ENCODE measurements at places on chromosomes 4 and X.

DNA sequence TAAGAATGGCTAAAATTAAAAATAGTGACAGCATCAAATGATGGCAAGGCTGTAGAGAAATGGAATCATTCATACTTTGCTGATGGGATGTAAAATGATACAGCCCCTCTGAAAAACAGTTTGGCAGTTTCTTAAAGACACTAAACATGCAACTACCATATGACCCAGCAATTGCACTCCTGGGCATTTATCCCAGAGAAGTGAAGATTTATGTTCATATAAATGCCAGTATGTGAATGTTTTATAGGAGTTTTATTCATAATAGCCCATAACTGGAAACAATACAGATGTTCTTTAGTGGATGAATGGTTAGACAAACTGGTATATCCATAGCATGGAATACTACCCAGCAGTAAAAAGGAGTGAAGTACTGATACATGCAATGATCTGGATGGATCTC is 43.3 kb downstream of the REPS2 start:
- DNase-seq, result no peak

GRCh38 chr4:186079694-186080093 is 10.7 kb downstream of the TLR3 start:
- DNase-seq, result no peak

DNA sequence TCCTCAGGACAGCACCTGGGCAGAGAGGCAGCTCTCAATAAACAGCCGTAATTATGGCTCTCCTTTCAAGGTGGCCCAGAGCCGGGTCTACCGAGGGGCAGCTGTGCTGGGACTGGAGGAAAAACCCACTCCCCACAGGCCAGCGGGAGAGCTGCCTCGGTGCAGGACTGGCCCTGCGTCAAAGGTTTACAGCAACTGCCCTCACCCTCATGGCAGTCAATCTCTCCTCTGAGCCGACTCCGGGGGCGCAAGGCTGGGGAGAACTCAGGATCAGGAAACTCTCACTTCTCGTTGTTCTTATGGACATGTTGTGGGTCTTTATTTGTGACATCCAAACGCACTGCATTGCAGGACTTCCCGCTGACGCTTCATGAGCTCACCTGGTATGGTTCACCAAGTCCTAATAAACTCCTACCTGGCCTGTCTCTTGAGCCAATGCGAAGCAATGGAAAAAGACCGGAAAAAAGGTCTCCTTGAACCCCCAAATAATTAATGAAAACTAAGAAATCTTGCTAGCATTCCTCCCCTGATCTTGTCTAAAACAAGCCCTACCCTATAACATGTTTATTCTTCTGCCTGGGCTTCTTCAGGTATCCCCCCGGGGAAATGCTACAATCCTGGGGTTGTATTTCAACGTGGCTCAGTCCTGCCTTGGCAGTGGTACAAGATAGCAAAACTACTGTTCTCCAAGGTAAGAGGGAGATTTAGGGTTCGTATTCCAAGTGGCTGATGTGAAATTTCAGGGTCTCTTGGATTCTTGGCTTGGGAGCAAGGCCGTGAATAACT is 50.1 kb upstream of the CDKN2AIP start:
- no peak for DNase-seq

- DNase-seq, result no peak
Observed at GRCh38 chrX:9515973-9516538, 51.2 kb downstream of the TBL1X start.

DNA sequence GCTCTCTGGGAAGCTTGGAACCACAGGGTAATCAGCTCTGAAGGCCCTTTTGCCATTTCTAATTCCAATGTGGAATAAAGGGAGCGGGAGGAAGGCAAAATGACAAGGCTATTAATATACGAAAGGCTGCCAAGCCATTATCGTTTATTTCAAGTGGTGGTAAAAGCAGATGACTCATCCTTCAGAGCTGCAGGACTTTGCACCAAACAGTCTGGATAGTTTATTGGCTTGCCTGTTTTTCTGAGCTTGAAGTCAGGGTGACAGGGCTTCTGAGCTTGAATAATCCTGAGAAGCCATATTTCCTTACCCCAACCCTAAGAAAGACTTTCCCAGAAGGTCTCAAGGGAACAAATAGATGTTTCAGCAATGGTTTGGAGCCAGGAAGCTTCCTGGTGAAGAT is 7.7 kb upstream of the GABRE start:
- DNase-seq, result peak; percentile 79
